Activated CD8-positive, alpha-beta T cell treated with anti-CD3 and anti-CD28 coated beads, Interleukin-2, amount 10 ng/mL, durations not matched to agents 7 days and 5 days (primary cell): ENCODE measurements at places on chromosomes 4 and X. TPM values are rescaled to one million over a fixed set of nuclear protein-coding genes. Genes with fewer than 3 reads are reported as not detected.

GRCh38 chr4:103098756-103099440 is 736 bp downstream of the BDH2 start:
- peaks cover 2% of the 10 kb centered on the region for H3K36me3 ChIP-seq
- peaks cover 22% of the 10 kb centered on the region for H3K4me1 ChIP-seq
- DNase-seq: no peak
- H3K27me3 ChIP-seq: no peaks in the 10 kb centered on the region

INTU gene
- total RNA-seq: 0.16 TPM

DNA sequence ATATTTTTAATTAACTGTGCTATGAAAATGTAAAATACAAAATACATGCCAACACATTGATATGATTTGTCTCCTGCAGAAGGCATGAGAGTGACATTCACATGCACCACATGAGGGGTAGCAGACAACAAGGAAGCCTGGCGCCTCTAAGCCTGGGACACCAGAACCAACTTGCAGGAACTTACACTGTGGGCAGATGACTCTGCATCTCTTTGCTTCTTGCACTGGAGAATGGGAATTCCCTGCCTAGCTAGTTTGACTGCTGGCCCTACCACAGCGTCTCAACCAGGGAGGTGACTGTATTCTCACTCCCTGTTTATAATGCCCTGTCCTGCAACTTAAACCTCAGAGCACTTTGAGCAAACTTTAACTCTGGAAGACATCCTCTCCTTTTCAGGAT is 40.5 kb downstream of the PAGE2 start:
- H3K27me3 ChIP-seq: peaks cover 9% of the 10 kb centered on the region
- H3K4me3 ChIP-seq: no peak overlapping the region
- no peaks in the 10 kb centered on the region for H3K4me1 ChIP-seq
- H3K36me3 ChIP-seq: no peaks in the 10 kb centered on the region
- DNase-seq: no peak

SLC10A4 gene
- not detected for total RNA-seq

DNA sequence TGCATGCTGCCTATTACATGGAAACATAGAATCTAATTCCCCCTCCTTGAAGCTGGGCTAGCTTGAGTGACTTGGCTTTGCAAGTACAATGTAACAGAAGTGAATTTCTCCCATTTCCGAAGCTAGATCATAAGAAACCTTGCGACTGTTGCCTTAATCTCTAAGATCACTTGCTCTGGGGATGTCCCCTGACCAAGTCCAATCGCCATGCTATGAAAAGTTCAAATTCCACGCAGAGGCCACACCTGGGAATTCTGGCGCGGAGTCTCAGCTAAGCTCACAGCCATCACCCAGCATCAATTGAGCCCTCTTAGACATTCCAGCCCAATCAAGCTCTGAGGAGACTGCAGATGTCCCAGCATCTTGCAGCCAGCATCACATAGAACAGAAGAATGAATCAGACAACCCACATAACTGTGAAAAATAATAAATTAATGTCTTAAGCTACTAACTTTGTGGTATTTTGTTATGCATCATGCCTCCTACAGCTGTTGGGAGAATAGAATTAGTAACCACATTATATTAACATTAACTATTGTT is 27.0 kb downstream of the GPM6A start:
- no peaks in the 10 kb centered on the region for H3K36me3 ChIP-seq
- H3K27me3 ChIP-seq: no peaks in the 10 kb centered on the region
- no peak overlapping the region for H3K4me3 ChIP-seq
- H3K4me1 ChIP-seq: no peaks in the 10 kb centered on the region
- DNase-seq: no peak

DNA sequence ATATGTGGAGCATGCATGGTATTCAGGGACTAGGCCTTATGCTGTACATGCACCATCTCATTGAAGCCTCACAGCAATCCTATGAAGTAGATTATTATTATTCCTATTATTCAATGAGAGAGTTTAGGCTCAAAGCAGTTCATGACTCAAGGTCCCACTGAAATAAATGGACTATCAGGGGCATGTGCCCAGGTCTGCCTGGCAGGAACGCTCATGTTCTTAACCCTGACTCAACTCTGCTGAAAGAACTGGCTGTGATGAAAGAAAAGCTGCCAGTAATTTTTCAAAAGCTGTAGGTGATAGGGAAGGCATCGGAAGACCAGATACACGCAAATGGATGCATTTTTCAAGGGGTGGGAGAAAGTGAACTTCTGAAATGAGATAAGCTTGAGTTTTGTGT is 243.4 kb downstream of the PTTG2 start:
- no peaks in the 10 kb centered on the region for H3K27me3 ChIP-seq
- no peak overlapping the region for H3K27ac ChIP-seq
- no peaks in the 10 kb centered on the region for H3K36me3 ChIP-seq

DNA sequence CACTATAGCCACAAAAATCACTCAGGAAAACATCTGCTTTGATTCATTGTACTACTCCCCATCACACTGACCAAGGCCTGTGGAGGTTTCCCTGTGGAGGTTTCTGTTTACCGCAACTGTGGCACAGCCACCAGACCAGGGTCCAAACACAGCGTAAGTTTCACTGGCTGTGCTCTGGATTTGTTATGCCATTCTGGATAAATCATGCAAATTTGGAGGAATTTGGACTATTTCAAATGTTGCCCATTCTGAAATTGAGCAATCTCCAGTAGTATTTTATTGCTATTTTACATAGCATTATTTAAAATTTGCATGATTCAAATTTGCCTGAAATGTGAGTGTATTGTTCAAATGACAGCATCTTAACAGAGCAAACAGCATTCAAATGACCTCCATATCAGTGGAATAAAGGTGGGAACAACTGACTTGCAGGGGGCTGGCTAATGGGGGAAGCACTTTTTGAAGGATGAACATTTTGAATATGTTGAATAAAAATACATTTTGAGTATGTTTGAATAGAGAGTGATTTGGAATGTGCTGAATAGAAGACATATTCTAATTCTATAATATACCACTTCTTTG is 66.1 kb upstream of the ACSL1 start:
- H3K4me1 ChIP-seq: no peaks in the 10 kb centered on the region
- no peaks in the 10 kb centered on the region for H3K36me3 ChIP-seq
- no peak overlapping the region for H3K4me3 ChIP-seq
- peaks cover 37% of the 10 kb centered on the region for H3K27me3 ChIP-seq
